Activated CD4-positive, alpha-beta T cell treated with anti-CD3 and anti-CD28 coated beads, Interleukin-2, amount 10 ng/mL, durations not matched to agents 7 days and 5 days (primary cell): ENCODE measurements at places on chromosomes 2 and 18.

GRCh38 chr2:184270660-184271059, 327.7 kb upstream of the ZNF804A start:
- DNase-seq, result no peak

GRCh38 chr2:239461291-239462190, 60.7 kb upstream of the HDAC4 start:
- no peak for DNase-seq

DNA sequence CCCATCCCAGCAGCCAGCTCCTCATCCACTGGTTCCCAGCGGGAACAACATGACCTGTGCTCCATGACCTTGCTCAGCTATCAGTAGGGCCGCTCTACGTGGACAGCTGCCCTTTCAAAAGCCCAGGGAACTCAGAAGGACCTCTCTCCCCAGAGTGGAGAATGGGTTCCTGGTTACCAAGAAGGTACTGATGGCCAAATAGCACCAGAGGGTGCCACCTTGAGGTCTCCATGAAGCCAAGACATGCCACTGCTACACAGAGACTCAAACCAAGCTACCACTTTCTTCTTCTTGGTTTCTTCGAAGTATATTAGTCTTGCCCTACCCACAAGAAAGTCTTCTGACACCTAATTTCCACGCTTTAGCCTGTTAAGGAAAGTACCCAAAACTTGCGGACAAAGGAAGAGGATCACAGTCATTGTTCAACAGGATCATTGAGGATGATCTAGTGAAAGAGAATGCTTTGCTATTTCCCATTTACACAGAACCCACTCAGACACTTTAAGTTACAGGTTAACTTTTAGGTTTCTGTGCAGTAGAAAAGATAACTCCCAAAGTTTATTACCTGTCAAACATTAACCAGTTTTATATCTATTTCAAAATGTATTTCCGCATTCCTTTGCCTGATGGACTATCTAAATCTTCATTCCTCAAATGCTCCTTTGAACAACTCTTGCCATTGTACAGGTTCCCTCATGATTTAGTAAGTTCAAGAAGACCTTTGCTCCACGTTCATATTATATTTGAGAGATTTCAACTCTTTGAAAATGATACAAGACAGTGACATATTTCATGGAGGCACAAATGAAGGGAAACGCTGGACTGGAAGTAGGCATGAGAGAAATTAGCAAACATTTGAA, 102.2 kb downstream of the ALPK2 start:
- DNase-seq, result no peak

GRCh38 chr2:157345647-157346389, 20.2 kb upstream of the ERMN start:
- no peak for DNase-seq

DNA sequence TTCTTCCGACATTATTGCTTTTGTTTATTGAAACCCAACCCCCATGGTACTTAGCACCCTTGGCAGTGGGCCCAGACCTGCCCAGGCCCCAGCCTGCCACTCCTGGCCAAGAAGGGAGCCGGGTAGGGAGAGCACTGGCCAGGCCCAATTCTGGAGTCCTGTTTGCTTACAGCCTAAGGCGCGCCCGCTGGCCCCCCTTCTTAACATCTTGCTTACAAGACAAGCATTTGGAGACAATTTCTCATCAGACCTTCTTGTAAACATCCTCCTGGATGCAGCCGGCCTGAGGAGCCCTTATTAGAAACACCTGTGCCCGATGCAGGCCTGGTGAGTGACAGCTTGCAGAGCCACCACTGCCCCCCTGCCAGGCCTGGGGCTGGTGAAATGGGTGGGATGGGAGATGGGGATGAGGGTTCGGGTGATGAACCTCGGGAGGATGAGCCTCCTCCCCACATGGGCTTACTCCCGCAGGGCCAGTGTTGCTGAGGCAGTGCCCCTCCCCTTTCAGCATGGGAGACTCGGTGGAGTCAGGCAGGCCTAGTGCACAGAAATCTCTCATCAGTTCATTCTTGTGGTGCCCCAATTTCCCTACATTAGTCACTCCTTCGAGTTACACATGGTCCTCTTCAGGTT, 217.5 kb downstream of the CYP26B1 start:
- DNase-seq, result no peak

GRCh38 chr2:6993936-6994335, 76.7 kb downstream of the RNF144A start:
- no peak for DNase-seq

GRCh38 chr2:102387763-102388546, 32.4 kb downstream of the IL18R1 start:
- no peak for DNase-seq

DNA sequence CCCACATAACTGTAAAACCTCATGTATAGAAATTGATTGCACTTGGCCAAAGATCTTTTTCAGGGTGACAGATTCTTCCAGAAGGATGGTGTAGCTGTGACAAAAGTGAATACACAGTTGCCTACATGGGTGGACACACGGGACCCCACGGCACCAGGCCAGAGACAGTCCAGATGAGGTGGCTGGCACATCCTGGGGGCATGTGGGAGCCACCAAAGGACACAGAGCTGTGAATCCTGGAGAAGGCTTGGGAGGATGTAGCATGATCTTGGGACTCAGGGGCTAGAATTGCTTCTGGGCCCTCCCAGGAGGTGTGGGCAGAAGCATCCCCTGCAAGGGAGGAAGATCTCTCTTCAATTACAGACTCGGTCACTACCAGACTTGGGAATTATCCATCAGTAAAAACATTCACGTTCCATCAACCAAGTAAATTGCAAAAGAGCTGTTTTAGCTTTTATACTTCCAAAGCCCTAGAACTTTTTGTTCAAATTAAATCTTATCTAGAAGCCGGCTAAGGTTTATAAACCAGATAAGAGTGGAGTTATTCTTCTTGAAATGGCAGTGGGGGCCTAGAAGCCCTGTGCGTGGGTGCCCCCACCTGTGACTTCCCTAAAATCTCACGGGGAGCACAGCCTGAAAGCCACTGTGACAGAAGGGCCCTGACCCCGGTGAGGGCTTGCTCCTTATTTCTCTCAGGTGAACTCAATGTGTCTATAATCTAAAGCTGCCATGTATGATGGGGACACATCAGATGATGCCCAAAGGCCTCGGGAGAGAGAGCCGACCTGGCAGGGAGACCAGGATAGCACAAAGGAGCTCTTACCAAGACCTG, 81.7 kb downstream of the SEPTIN10 start:
- DNase-seq, result no peak

DNA sequence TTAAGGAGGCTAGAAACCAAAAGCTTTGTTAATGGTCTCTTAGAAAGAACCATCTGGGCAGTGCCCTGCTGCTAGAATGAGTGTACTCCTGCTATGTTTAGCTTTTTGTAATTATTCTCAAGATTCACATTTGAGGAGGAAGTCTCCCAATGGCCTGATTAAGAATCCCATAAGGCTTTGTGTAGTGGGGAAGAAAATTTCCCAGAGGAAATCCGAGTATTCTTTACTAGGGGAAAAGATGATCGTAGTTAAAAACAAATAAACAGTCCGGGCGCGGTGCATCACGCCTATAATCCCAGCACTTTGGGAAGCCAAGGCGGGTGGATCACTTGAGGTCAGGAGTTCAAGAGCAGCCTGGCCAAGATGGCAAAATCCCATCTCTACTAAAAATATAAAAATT, 117.9 kb downstream of the PTRHD1 start:
- DNase-seq, result no peak

- DNase-seq, result no peak
These were observed 99.1 kb upstream of the PELI1 start for GRCh38 chr2:64243081-64244036.

DNA sequence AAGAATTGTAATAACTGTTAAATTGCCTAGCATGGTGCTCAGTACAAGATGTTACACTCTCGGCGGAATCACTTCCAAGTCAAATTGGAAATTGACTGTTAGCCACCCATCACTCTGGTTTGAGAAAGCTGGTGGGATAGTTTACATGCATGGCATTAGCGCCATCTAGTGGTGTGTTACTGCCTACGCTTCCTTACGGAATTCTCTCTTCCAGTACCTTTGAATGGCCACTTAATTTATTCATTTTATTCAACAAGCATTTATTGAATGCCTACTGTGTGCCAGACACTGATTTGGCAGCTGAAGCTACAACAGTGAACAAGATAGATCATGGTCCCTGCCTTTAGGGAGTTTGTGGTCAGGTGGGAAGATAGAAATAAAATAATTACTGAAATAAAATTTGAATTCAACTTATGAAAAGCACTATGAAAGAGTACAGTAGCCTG, 171.2 kb downstream of the TMEM247 start:
- peak; percentile 79 for DNase-seq

- DNase-seq, result no peak
These were observed 144.7 kb downstream of the COPS8 start for GRCh38 chr2:237230355-237230754.

DNA sequence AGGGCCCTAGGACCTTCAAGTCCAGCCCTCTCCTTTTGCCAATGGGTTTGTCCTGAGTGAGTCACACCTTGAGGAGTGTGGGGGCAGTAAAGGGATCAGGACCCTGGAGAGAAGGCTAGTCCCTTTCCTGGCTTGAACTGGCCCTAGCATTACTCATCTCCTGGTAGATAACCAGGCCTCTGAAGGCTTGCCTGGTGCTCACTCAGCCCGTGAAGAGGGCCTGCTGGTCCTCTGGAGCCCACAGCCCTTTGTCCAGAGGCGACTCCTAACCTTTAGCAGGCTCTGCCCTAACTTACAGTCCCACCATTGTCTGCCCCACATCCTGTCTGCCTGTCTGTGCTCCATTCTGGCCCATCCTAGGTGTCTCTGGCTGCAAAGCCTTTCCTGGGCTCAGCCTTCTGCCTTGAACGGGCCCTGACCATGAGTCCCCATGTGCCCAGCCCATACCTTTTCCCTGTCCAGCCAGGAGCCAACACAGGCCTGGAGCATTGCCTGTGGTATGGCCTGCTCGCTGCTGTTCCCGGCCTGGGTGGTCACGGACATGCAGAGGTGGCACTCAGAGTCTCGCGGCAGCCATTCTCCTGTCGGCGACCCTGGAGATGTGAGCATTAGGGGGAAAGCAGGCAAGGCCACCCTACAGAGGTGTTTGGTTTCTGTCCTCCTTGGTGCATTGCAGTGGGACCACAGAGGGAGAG, 5.0 kb downstream of the SFTPB start:
- no peak for DNase-seq

DNA sequence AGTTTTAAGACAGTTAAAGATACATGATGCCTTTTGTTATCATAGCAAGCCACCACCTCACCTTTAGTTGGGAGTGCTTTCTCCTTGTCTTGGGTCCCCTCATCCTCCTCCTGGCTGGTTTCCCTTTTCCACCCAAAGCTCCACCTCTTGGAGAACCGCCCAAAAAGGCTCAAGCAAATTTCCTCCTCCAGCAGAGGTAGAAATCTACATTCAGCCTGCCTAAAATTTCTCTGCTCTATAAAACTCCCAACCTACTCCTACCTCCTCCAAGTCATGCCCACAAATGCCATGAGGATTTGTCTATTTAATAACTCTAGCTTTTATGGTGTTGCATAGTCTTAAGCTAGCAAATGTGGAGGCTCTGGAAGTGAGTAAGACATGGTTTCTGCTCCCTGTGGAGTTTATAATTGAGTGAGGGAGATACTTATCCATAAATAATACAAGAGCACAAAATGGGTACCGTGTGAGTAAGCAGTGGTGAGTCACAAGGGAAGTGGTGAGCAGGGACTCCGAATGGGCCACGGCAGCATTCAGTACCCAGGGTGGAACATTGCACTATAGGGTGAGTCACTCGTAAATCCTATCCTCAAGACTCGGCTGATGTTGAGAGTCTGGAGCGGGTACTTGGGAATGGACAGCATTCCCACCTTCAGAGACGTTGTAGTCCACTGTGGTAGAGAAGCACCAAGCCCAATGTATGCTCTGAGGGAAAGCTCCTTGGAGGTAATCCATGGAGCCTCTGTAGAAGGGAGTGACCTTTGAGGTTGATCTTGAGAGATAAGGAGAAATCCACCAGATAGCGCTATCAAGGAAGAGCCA, 146.3 kb downstream of the RTN4 start:
- DNase-seq, result peak; percentile 42

GRCh38 chr18:38606841-38607240, 1041.2 kb upstream of the CELF4 start:
- DNase-seq, result no peak

DNA sequence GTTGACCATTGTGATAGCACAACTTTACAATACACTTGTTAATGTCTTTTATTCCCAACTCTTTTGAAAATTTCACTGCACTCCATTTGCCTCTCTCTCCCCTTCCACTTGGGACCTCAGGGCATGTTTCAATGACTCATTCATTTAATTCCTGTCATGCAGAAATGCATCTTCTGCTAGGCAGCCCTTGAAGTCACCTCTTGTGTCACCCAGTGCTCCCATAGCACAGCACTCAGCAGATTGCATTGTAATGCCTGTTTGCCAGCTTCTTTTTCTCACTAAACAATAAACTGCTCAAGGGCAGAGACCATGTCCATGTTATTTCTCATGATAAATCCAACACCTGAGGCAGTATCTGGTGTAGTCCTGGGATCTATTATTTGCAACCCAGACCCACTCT, 85.9 kb upstream of the ACSL3 start:
- DNase-seq, result no peak

- DNase-seq, result peak; percentile 72
These were observed at the start of gene MBD5 for GRCh38 chr2:148021059-148021861. Gene MBD5 (plus strand): TSS chr2:148021091.

DNA sequence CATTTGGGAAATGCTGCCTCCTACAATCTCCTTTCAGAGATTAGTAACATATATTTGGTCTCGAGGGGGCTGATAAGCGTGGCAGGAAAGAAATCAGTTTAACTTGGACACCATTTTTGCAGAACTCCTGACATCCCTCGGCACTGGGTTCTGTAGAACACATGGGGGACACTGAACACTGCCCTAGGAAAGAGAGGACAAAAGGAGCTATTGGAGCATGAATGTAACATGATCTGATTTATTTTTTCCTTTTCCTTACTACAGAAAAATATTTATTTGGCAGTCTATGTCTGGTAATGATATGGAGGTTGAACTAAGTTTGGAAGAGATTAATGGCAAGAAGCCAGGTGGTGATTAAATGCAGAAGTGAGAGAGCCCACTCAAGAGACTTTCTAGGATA, 153.8 kb downstream of the AFF3 start:
- no peak for DNase-seq

DNA sequence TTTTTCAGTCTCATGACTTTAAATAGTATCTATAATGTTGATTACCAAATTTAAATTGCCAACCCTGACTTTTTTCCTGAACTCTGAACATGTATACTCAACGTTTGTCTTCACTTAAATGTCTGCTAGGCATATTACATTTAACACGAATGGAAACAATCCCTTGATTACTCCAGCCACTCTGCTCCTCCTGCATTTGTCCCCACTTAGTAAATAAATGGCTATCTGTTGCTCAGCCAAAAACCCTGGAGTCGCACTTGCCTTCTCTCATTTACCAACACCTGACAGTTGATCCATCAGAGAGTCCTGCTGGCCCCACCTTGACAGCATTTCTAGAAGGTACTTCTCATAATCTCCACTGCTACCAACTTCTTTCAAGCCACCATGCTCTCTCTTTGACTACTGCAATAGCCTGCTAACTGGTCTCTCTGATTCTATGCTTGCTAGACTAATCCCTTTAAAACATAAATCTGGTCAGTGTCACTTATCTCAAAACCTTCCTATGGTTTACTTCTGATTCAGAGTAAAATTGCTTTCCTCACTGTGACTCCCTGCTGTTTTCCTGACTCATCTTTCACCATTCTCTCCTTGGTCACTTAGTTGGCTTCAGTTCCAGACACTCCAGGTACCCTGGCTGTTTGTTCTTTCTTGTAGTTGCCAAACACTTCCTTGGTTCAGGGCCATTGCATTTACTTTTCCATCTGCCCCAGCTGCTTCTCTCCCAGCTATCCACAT, 31.9 kb downstream of the SPAG16 start:
- no peak for DNase-seq
